ENCODE measurements at places on chromosomes 11 and 22.

GRCh38 chr11:69646493-69647389, 5.8 kb downstream of the CCND1 start:
- DNase-seq: no peak

DNA sequence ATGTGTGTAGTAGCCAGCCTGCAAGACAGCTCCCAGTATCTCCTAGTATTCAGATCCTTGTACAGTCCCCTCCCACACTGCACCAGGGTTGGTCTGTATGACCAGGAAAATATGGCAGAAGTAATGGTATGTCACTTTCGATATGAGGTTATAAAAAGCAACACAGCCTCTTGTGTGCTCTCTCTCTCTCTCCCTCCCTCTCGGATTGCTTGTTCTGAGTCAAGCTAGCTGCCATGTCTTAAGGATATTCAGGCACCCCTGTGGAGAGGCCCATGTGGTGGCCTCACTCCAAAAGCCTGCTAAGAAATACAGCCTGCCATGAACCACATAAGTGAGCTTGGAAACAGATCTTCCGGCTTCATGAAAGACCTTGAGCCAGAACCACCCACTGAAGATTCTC, 25.4 kb downstream of the FXYD6 start:
- no peak for DNase-seq

GRCh38 chr11:75719340-75720239, 2.0 kb downstream of the MOGAT2 start:
- DNase-seq: no peak

DNA sequence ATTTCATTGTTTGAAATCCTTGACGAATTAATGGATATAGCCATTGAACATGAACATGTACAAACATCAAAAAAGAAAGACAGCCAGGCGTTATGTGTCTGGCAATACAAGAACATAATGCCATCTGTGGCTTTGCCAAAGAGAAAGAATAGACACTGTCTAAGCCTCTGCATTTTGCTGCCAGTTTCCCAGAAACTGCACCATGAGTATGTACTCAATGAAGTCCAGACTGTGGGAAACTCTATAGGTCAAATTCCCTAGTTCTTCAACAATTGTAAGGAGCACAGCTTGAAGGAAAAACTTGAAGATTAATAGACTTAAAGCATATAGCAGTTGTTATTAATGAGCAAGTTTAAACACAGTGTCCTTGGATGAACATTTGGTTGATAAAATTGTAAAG, 71.3 kb downstream of the BBOX1 start:
- no peak for DNase-seq

- peak; percentile 67 for DNase-seq
Observed at GRCh38 chr11:70364745-70365543, 33.4 kb upstream of the CTTN start.

DNA sequence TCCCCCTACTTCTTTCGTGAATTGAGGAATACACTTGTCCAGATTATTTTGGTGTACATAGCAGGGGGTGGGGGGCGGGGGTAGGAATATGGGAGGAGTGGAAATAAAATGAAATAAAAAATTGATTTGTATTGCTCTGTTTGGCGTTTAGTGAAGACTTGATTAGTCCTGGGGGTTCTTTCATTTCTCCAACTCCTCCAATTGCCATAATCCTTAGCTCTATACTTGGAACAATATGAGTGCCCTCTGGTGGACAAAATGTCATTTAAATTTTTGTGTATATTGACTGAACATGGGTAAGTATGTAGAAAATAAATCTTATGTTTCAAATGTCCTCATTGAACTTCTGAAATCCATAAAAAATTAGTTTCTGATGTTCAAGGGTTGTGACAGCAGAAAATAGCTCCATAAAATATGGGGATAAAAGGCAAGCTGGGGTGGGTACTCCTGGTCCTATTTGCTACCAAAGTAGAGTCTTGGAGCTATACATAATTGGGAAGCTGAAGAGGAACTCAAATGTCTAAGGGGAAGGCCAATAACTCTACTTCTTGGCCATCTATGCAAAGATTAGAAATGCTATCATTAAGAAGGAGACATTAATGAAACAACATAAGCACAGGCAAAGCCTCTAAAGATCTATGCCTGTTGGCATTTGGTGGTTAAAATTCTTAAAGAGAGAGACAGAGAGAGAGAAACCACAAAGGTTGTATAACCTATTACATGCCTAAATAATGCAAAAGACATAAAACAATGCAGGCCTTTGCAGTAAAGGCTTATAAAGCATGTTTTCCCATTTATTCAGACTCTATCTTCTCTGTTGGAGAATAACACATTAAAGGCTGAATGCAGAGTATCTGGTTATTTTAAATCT, 421.6 kb downstream of the METTL15 start:
- DNase-seq: no peak

DNA sequence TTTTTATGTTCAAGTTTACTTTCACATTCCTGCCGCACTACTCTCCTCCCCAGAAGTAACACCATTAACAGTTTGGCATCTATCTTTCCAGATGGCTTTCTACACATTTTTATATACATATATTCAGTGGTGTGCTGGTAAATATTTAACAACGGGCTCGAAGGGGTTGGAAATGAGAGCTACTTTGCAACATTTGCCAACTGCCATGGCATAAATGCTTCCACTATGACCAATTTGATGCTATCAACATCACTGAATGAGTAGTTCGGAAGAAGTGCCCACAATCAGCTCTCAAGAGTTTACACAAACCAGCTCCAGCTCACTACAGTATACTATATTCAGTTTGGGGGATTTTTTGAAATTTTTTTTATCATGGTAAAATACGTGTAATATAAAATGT, 55.2 kb downstream of the RELT start:
- DNase-seq: no peak

- no peak for DNase-seq
Observed at GRCh38 chr11:34044664-34045485, 6.7 kb upstream of the CAPRIN1 start.

DNA sequence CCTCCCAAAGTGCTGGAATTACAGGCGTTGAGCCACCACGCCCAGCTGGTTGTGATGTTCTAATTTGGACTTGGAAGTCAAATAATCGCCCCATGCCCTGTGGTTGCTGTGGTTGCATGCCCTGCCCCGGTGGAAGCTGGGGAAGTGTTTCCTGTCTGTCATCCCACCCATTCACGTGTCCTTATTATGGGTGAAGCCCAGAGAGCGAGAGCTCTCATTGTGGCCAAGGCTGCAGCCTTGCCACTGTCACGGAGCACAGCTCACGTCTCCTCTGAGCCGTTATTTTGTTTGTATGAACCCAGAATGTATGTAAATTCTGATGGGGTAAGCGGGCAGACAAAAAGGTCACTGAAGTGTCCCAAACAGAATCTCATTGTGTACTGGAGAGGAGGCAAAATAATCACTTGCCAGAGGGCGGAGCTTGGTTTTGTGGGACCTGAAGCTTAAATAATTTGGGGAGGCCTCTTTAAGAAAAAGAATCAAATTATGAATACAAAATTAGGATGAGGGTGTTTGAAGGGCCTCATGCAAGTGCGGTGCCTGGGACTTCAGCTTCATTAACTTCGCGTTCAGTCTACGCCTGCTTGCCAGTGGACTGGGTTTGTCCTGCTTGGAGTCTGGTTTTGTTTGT, 25.8 kb upstream of the TREH start:
- DNase-seq: no peak

DNA sequence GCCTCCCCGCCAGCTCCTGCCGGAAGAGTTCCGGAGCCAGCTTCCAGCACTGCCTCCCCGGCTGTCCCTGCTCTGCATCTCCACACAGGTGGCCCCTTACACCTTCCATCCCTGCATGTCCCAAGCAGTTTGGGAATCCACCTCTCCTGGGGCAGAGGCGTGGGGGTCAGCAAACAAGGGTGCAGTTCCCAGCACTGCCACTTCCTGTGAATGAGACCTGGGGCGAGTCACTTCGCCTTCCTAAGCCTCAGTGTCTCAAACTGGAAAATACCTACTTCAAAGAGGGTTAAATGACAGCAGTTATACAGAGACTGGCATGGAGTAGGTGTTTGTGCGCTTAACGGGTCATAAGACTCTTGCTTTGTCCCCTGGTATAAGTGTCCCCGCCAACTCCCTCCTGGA, 5.2 kb downstream of the CYTH4 start:
- no peak for DNase-seq

DNA sequence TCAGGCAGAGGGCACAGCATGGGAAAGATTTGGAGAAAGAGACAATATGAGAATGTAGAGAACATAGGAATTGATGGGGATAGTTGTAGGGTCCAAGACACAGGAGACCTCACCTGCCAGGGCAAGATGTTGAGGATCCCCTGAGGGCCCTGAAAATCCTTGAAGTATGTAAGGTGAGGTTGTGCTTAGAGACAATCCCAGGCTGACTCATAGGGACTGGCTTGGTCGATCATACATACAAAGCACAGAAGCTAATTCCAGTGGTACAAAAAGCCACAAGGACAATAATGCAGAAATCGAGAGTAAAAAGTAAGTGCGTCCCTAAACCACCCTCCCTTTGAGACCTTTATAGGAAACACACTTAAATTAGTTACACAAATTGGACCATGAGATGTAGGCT, 468.2 kb downstream of the MIAT start:
- no peak for DNase-seq

DNA sequence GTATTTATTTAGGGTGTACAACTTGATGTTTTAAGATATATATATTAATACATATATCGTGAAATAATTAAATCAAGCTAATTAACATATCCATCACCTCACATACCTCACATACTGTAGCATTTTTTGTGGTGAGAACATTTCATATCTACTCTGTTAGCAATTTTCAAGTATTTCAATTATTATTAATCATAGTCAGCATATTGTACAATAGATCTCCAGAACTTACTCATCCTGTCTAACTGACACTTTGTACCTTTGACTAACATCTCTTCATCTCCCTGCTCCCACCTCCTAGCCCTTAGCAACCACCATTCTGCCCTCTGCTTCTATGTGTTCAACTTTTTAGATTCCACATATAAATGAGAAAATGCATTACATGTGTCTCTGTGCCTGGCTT, 108.4 kb downstream of the BARX2 start:
- no peak for DNase-seq

GRCh38 chr11:126634963-126635362, 279.5 kb downstream of the ST3GAL4 start:
- DNase-seq: no peak

DNA sequence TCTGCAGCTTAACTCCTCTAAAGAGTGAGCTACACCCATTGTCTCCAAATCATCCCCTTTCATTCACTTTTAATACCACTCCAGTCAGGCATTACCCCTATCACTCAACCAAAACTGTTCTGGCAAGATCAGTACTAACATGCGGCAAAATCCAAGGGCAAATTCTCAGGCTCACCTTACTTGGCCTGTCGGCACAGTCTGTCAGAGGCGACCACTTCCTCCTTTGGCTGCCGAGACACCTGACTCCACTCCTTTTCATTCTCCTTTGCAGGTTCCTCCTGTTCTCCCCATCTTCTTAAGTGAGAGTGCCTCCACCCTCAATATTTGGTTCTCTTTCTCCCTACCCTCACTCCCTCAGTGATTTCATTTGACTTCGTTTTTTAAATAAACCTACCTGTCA, 4.2 kb downstream of the C11orf91 start:
- DNase-seq: no peak

Measured in activated CD4-positive, alpha-beta T cell treated with anti-CD3 and anti-CD28 coated beads, Interleukin-2, amount 50 U/mL, for 24 hours (primary cell).